ENCODE measurements at places on chromosomes 7 and 10.

- no peak overlapping the region for H3K27ac ChIP-seq
- H3K27me3 ChIP-seq = no peaks in the 10 kb centered on the region
- no peaks in the 10 kb centered on the region for H3K4me1 ChIP-seq
- no peak overlapping the region for H3K4me3 ChIP-seq
Measured at GRCh38 chr10:63683686-63684085, 162.5 kb downstream of the REEP3 start.

DNA sequence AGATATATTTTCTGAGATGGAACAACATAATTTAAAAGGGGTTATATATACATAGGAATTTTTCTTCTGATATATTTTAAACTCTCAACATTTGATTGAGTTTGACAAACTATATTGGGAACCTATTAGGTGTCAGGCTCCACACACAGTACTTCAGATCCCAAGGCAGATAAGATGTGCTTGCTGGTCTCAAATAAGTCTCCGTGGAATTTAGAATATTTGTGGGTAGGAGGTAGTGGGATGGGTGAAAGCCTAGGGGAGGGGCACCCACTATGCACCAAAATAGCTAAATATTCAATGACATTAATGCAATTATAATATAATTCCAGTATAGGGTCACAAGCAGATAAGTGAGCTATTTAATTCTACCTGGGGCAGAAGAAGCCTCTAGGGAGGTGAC, 81.5 kb downstream of the ARL4A start:
- no peak for DNase-seq
- no peaks in the 10 kb centered on the region for H3K36me3 ChIP-seq
- no peak overlapping the region for H3K27ac ChIP-seq
- H3K4me3 ChIP-seq = no peak overlapping the region
- H3K27me3 ChIP-seq = no peaks in the 10 kb centered on the region
- peaks cover 3% of the 10 kb centered on the region for H3K4me1 ChIP-seq

DNA sequence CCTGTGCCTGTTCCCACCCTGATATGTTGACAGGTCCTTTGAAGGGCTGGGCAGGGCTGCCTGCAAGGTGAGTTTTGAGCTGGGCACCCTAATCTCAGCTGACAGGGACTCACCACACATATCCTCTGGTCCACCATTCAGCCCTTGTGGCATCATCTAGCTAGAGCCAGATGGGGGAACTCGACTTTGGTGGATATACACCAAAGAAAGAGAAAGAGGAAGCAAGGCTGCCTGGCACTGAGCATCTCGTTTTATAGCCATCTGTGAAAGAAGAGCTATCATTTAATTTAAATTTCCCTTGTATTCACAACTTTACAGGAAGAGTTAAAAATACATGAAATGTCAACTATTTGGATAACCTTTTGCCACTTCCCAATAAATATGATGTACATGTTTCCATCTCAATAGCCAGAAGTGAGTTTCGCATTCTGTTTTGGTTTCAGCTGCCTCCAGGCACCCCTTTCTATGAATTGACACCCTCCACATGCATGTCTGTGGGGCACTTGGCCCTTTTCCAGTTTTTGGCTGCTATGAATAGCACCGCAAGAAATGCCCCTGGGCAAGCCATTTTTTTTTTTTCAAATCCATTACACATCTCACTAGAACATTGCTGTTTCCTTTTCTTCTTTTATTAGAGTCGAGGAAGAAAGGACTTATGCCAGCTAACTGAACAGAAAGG, 22.9 kb upstream of the GRB10 start:
- no peak overlapping the region for H3K4me3 ChIP-seq
- no peak overlapping the region for H3K27ac ChIP-seq
- no peak for DNase-seq
- no peaks in the 10 kb centered on the region for H3K36me3 ChIP-seq
- peaks cover 3% of the 10 kb centered on the region for H3K4me1 ChIP-seq

DNA sequence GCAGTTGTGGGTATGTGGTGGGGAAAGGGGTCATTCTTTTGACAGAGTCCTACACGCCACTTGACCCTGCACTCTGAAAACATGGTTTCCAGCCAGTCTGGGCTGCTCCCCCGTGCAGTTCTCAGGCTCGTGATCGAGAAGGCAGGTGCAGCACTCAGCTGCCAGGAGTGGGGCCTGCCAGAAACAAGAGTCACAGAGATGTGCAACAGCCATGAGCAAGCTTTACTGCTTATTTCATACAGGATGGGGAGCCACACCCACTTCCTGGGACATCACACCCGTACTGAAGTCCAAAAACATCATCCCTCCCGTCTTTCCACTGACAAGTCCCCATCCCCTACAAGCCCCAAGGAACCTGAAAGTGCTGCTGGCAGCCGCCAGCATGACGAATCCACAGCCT, 9.3 kb downstream of the ATG9B start:
- no peak overlapping the region for H3K4me3 ChIP-seq
- no peak overlapping the region for H3K27ac ChIP-seq
- H3K4me1 ChIP-seq = peaks cover 38% of the 10 kb centered on the region
- no peaks in the 10 kb centered on the region for H3K36me3 ChIP-seq

DNA sequence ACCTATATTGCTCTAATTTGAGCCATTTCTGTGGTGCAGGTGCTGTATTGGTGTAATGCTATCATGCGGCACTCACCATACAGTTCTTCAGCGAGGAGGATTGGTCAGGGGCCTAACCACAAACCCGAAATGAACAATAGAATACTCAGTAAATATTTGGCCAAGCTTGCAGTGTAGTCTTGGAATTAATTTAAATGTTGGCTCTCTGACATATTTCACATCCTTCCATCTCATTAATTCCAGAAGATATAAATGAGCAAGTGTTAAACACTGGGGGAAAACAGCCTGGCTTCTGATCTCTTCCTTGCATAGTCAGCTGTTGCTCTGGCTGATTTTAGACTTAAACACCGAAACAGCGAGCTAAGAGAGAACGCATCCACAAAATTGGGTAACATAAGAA, 663.1 kb upstream of the GHITM start:
- H3K36me3 ChIP-seq = no peaks in the 10 kb centered on the region
- no peak for DNase-seq
- H3K27me3 ChIP-seq = no peaks in the 10 kb centered on the region
- H3K4me1 ChIP-seq = no peaks in the 10 kb centered on the region
- H3K27ac ChIP-seq = no peak overlapping the region
- no peak overlapping the region for H3K4me3 ChIP-seq

- no peaks in the 10 kb centered on the region for H3K4me1 ChIP-seq
- H3K27me3 ChIP-seq = no peaks in the 10 kb centered on the region
- H3K4me3 ChIP-seq = no peak overlapping the region
- no peaks in the 10 kb centered on the region for H3K36me3 ChIP-seq
- H3K27ac ChIP-seq = no peak overlapping the region
- DNase-seq = no peak
Measured at GRCh38 chr10:128808921-128809440, 658.1 kb upstream of the MGMT start.

All from trophoblast cell (in vitro differentiated cells and primary cell).